Activated naive CD4-positive, alpha-beta T cell treated with anti-CD3 and anti-CD28 coated beads, Interleukin-2, amount 10 ng/mL, durations not matched to agents 7 days and 5 days (primary cell): ENCODE measurements at places on chromosomes 13 and 19.

DNA sequence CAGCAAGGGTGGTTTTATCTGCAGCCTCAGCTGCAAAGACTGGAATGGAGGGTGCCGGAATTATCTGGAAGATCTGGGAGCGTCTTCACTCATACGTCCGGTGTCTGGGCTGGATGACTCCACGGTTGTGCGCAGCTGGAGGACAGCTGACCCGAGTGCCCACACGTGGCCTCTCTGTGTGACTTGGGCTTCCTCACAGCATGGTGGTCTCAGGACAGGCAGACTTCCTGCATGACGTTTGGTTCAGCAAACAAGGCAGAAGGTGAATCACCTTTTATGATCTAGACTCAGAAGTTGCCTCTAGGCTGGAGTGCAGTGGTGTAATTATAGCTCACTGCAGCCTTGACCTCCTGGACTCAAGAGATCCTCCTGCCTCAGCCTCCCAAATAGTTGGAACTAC is 33.2 kb downstream of the CACNG6 start:
- no peaks in the 10 kb centered on the region for H3K36me3 ChIP-seq
- no peak overlapping the region for H3K27ac ChIP-seq
- no peak for DNase-seq
- peaks cover 3% of the 10 kb centered on the region for H3K4me1 ChIP-seq

GRCh38 chr19:811506-812048 is 10.2 kb downstream of the PLPPR3 start:
- no peak overlapping the region for H3K27ac ChIP-seq
- H3K27me3 ChIP-seq, result no peaks in the 10 kb centered on the region
- no peak for DNase-seq
- peaks cover 7% of the 10 kb centered on the region for H3K4me1 ChIP-seq

- DNase-seq, result peak; percentile 82
- H3K4me1 ChIP-seq, result peaks cover 22% of the 10 kb centered on the region
- peak within 1 kb of the TSS; percentile 84 for H3K4me3 ChIP-seq
- peak within 1 kb of the TSS; percentile 84 for H3K27ac ChIP-seq
Observed at GRCh38 chr19:40190891-40191835, at the start of gene MAP3K10. Gene MAP3K10, plus strand, starts transcription at chr19:40191426. Its CDS starts 606 bp downstream, at chr19:40192032.

GRCh38 chr13:68987585-68987984 is 1120.0 kb upstream of the ATXN8OS start:
- H3K27me3 ChIP-seq, result no peaks in the 10 kb centered on the region
- no peaks in the 10 kb centered on the region for H3K4me1 ChIP-seq
- no peak overlapping the region for H3K4me3 ChIP-seq
- no peak for DNase-seq
- no peak overlapping the region for H3K27ac ChIP-seq
- no peaks in the 10 kb centered on the region for H3K36me3 ChIP-seq

- H3K27me3 ChIP-seq, result no peaks in the 10 kb centered on the region
- H3K4me1 ChIP-seq, result no peaks in the 10 kb centered on the region
- no peak for DNase-seq
- peaks cover 18% of the 10 kb centered on the region for H3K36me3 ChIP-seq
Observed at GRCh38 chr13:21372530-21372929, 86.6 kb downstream of the ZDHHC20 start.
